ENCODE measurements at places on chromosomes 1 and 21.

GRCh38 chr1:68121536-68121935 is 71.1 kb upstream of the DIRAS3 start:
- no peak for DNase-seq

- DNase-seq: no peak
Observed at GRCh38 chr1:240308096-240308495, 216.4 kb downstream of the FMN2 start.

DNA sequence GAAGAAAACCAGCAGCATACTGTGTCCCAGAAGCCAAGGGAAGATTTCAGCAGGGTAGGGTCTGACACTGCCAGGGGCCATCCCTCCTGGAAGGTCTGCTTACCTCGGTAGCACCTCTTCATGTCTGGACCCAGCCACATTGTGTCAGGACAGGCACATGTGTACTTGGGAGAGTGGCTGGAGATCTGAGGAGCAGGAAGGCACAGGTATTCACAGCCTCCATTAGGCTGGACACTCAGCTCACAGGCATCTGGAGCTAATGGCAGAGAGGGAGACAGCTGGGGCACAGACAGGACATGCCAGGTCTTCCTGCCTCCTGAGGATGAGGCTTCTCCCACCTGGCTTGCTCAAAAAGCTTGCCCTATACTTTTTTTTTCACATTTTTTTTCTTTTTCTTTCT is 19.9 kb upstream of the MAGOH start:
- no peak for DNase-seq

- DNase-seq: no peak
Observed at GRCh38 chr1:24970926-24971875, 41.1 kb upstream of the RUNX3 start.

DNA sequence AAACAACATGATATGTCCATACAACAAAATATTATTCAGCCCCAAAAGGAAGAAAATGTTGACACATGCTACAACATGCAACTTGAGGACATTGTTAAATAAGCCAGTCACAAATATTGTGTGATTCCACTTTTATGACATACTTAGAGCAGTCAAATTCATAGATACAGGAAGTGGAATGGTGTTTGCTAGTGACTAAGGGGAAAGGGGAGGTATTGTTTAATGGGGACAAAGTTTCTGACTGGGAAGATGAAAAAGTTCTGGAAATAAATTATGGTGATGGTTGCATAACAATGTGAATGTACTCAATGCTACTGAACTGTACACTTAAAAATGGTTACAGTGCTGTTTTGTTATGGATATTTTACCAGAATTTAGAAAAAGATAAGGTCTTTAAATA is 77.7 kb downstream of the RHOU start:
- DNase-seq: no peak

DNA sequence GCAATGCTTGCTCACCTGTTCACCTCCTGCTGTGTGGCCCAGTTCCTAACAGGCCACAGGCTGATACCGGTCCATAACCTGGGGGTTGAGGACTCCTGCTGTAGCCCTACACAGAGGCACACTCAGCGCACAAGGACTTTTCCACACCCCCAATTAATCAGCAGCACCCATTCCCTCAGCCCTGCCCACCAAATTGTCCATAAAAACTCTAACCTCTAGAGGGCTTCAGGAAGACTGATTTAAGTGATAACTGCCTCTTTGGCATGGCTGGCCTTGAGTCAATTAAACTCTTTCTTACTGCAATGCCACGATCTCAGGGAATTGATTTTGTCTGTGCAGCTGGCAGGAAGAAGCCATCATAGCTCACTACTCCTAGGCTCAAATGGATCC is 71.3 kb upstream of the MUTYH start:
- DNase-seq: no peak

DNA sequence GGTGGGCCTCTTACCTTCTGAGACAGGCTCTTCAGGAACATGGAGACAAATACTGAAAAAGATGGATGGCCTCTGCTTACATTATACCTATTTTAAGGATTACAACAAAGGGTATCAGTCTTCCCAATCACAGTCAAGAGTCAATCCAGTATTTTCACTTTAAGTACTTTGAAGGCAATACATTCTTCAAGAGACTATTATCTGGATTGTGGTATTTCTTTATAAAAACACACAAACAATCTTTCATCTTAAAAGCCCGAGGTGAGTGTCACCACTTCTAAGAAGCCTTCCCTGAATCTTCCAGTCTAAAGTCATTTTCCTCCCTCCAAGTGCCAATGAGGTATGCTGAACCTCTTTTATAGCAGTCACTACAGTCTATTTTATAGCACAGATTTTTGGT is 45.3 kb downstream of the WASF2 start:
- no peak for DNase-seq

GRCh38 chr1:117181630-117182041 is 29.1 kb downstream of the VTCN1 start:
- DNase-seq: no peak

DNA sequence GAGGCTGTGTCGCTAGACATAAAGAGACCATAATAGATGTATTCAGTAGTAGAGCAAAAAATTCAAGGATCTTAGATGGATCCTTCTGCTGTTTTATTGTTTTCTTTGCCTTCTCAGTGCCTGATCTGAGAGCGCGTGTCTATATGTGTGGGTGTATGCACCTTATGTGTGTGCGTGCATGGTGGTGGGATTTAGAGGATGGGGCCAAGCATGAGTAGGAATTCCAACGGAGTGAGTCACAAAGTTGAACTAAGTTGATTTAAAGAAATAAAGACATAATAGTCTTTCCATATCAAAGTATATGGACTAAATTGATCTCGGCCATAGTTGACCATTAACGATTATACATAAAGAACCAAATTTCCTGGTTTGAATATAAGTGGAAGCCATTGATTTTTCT is 178.7 kb downstream of the CYYR1 start:
- no peak for DNase-seq

DNA sequence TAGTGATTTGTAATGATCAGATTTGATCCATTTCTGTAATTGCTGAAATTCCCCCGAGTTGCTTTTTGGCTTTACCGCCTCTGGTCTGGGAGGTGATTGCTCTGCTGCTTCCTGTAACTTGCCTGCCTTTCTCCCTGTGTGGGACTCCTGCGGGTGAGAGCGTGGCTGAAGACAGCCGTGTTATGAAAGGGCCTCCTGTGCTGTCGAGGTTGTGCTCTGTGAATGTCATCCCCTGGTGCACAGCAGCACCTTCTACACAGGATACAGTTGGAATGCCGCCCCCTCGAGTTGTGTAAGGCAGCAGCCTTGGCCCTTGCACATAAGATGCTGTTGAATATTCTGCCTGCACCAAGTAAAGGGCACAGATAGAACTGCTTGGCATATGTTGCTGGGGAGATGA is 5.9 kb downstream of the SOD1 start:
- DNase-seq: no peak

DNA sequence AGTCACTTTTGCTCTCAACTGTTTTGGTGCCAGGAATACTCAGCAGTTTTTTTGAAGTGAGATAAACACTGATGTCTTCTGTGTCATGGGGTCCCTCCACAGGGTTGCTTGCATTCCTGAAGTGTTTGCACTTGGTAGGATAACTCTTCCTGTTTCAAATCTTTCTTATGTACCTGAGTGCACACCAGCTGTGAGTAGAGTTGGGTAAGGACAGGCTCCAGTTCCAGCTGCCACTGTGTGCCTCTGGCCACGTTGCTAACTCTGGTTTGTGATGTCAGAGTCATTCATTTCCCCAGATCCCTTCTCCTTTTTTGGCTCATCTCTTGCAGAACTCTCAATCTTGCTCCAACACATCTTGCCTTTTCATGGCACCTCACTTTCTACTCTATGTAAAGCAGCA is 356.3 kb upstream of the B3GALT2 start:
- no peak for DNase-seq

DNA sequence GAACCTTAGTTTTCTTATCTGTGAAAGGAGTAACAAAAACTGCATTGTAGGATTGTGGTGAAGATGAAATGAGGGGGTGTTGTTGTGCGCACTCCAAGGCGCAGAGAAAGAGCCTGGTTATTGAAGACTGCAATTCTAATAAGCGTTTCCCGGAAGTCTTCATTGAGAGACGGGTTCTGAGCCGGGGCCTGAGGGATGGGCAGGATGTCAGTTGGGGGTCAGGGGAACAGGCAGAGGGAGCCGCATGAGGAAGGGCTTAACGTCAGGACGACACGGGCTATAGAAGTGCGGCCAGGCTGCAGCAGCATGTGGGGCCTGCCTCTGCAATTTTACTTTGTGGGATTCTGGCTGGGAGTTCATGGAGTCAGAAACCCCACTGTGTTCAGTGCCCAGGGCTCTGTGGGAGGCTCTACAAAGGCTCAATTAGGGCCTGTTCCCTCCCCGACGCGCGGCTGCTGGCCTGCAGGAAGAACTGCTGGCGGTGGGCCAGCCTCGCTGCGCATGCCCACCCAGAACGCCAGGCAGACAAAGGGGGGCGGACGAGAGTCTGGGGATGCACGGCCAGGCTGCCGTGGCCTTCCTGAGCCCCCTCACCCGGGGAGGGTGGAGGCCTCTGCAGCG is 20.7 kb downstream of the TRIM62 start:
- peak; percentile 63 for DNase-seq

DNA sequence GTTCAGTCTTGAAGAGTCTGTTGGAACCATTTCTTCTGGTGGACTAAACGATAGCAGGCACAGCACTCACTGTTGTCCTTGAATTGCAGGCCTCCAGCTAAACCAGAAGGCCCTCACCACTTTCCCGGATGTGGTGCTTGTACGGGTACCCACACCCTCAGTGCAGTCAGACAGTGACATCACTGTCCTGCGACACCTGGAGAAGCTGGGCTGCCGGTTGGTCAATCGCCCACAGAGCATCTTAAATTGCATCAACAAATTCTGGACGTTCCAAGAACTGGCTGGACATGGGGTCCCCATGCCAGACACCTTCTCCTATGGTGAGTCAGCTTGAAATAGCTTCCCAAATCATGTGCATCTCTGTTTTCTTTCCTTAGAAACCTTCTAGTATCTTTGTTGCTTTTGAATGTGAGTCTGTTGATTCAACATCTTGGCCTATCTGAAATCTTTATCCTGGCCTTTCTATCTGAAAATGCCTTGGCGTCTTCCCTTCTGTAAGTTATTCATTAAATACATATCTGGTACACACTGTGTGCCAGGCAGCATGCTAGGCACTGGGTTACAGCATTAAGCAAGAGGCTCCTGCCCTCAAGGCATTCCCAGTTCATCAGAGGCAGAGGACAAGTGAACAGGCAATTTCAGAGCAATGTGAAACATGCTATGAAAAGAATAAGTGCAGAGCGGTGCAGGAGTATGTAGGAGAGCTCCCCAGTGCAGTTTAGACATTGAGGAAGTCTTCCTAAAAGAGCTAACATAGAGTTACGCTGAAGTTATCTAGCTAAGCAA is 18.9 kb downstream of the RIMKLA start:
- no peak for DNase-seq

- no peak for DNase-seq
Observed at GRCh38 chr1:114035304-114035700, 56.0 kb downstream of the OLFML3 start.

Measured in NCI-H1417 treated with DMSO at 0.1 percent for 48 hours (cell line).